ENCODE measurements at places on chromosomes 2 and 18. TPM values are rescaled to one million over a fixed set of nuclear protein-coding genes. Genes with fewer than 3 reads are reported as not detected.

Gene ERICH2
- 0.35 TPM for total RNA-seq

Gene PXDN
- 95.4 TPM for total RNA-seq

Gene ARHGAP28
- total RNA-seq: 26.1 TPM

Gene SLC16A14
- 4.2 TPM for total RNA-seq

Gene KYNU
- total RNA-seq: 0.84 TPM

Gene RESP18
- total RNA-seq: not detected

Gene NYAP2
- 0.40 TPM for total RNA-seq

Gene REEP1
- total RNA-seq: 48.0 TPM

Gene UGT1A5
- total RNA-seq: not detected

Gene SULT1C2
- total RNA-seq: 0.13 TPM

Gene RTP5
- not detected for total RNA-seq

Gene RMND5A
- 41.3 TPM for total RNA-seq

Gene ANXA4
- total RNA-seq: 20.2 TPM

Gene KLHL14
- total RNA-seq: 0.49 TPM

Gene SERPINB12
- total RNA-seq: 0.62 TPM

Gene MALL
- total RNA-seq: 6.3 TPM

Gene TMEM169
- 2.8 TPM for total RNA-seq
